ENCODE measurements at places on chromosomes 2 and 18.
A peak's percentile ranks its signal among the peaks of the same experiment; 100 is the strongest.

DNA sequence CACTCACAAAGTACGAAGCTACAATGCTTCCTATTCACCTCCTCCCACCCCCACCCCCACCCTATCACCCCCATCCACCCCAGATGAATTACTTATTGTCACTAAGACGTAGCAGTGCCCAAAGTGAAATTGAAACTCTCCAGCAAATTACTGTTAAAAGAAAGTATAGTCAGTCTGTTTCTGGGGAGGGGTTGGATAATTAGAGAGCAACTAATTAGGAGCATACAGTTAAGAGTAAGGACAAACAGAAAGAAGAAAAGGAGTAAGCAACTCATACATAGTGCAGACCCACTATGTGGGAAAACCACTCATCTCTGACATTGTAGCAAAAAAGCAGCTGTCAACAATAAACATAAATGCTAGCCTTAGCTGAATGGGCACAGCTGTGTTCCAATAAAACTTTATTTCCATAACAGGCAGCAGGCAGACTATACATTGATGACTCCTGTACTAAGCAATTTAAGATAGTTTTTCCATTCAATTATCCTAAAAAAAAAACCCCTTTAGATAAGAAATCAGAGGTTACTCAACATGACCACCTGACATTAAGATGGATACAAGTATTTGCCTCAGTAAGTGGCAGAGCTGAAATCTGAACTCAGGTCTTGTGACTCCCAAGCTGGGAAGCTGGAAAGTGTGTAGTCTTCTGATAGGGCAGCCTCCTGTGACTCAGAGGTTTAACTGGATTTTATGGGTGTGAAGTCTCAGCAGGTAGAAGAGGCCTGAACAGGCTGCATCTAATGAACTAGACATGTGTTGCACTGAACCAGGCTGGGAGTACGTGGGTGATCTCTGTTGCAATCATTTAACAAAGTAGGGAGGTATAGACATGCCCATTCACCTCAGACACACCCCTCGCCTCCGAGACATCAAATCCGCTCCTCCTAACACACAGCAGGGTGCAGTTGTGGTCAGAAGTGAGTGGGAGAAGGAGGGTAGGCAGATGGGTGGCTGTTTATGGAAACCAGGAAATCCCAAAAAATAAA lies 171.8 kb upstream of the KLF7 start:
- DNase-seq = peak; percentile 39

DNA sequence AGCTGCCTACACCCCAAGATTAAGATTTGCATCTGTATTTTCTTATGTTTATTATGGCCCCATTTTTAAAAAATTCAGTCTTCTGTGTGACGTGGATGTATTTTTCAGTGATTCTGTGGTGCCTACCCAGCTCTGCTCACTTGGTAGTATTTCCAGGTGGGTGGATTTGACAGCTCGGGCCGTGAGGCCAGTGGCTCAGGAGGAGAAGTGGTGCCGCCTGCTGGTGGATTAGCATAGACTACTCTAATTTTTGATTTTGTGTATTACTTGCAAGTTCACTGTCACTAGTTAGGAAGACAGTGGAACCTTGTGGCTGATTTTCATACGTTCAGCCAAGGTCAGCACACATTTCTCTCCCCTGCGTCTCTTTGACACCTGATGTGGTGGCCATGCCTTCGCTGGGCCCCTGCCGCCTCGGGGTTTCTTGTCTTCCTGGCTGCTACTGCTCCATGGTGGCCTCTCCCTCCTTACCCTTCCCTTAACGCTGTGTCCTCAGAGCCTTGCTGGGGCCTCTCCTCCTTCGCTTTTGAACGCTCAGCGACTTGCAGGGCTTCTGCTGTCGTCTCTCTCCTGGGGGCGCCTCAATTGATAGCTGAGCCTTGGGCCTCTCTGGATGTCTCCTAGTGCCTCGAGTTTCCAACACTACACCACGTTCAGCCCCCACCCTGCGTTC lies 89.4 kb downstream of the DGKD start:
- DNase-seq = peak; percentile 83

- no peak for DNase-seq
Observed at GRCh38 chr2:72347081-72347480, 199.4 kb upstream of the CYP26B1 start.

DNA sequence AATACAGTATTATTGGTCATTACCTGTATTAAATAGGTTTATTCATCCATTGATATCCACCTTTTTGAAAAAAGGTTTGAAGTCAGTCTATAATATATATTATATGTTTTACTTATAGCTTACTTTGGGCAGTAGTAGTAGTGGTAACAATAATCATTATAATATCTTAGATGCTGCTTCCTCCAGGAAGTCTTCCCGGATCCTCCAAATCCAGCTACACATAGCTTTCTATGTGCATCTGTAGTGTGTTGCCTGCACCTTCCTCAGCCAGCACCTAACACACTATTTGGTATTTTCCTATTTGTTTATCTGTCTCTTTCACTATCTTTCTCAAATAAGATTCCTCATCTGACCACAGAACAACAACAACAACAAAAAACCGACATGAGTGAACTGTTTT lies 81.0 kb downstream of the PRKCE start:
- DNase-seq = no peak

DNA sequence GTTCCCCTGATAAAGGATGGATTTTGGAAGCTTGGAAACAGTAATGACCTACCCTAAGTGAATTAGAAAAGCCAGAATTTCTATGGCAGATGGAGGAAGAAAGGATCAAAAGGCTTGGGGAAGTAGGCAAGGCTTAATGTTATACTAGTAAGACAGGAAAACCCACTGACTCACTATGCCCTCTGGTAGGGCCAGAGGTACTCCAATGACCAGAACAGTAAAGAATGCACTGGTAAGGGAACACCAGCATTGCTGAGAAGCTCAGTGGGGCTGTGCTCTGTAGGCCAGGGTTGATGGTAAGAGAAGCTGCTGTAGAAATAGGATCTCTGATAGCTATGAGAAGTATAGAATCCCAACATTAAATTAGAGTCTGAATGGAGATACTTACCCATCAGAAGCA lies 126.4 kb downstream of the GFPT1 start:
- DNase-seq = no peak

DNA sequence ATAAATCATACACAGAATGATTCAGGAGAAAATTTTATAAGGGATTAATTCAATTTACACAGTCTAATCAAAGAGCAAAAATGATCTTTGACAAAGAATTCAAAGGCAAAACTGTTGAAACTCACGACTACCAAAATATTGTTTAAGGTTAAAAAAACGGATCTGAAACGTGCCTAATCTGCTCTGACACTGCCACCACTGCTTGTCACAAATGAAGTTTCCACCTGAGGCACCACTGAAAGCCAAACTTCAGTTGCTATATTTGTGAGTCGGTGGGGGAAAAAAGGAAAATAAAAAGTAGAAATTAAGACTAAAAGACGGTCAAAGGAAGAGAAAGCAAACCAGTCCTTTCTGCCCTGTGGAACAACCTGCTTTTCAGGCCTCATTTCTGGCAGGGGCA lies 140.6 kb upstream of the DNMT3A start:
- no peak for DNase-seq

DNA sequence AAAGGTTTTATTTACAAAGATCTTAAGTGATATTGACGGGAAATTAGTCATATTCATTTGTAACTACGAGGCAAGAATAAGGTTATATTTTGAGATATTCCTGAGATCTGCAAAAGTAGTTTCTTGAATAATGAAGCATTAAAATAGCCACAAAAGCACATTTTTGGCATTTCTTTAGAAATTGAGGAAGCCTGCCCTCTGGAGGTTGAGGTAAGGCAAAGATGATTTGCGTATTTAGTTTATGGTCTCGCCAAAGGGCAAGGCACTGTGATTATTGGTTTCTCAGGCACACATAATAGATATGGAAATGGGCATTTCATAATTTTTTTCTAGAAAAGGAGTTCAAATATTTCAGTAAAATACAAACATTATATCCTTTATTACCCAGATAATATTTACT lies 143.7 kb upstream of the RPRM start:
- no peak for DNase-seq

GRCh38 chr2:235500110-235500760 lies 6.4 kb downstream of the AGAP1 start:
- no peak for DNase-seq

GRCh38 chr2:23273786-23274185 lies 111.2 kb upstream of the KLHL29 start:
- no peak for DNase-seq

DNA sequence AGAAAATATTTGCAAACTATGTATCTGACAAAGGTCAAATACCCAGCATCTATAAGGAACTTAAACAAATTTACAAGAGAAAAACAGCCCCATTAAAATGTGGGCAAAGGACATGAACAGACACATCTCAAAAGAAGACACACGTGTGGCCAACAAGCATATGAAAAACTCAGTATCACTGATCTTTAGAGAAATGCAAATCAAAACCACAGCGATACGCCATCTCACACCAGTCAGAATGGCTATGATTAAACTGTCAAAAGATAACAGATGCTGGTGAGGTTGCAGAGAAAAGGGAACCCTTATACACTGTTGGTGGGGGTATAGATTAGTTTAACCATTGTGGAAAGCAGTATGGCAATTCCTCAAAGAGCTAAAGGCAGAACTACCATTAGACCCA lies 64.3 kb upstream of the RBMS1 start:
- no peak for DNase-seq

GRCh38 chr2:45156605-45157004 lies 147.4 kb upstream of the SIX2 start:
- no peak for DNase-seq
